Suppressor macrophage treated with lipopolysaccharide for 1 hour (primary cell): ENCODE measurements at places on chromosomes 4 and X.

- DNase-seq, result peak; percentile 7
These were observed 772 bp upstream of the WNK3 start for GRCh38 chrX:54358424-54359211.

- DNase-seq, result no peak
These were observed 7.7 kb upstream of the SLC10A6 start for GRCh38 chr4:86856896-86857295.

GRCh38 chr4:98283219-98284189 is 22.3 kb downstream of the RAP1GDS1 start:
- no peak for DNase-seq

DNA sequence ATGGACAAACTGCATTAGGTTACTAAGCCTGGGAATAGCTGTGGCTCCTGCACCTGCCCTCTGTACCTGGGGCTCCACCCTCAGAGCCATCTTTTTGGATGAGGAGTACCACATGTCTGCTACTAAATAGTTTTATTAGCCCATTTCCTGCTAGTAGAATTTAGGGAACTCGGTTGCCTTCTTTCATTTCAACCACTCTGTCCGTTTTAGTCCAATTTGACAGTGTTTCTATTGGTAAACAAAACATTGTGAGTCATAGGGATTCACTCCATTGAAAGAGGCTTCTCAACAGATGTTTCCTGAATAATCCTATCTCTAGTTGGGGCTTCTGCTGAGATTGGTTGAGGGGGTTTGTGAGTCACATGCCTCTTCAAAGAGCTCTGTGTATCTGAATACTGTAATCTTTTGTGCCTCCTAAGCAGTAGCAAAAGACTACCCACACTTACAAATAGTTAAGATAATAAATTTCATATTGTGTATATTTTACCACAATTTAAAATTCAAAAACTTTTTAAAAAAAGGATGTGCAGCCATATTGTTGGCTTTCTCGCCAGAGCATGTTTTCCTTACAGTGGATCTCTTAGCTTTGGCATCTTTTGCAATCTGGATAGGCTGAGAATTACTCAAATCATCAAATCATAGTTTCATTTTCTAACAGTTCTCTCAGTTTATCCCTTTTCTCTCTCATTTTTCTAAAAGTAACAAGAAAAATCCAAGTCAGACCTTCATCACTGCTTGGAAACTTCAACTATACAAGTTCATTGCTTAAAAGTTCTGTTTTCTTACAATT is 9.9 kb downstream of the FAM200B start:
- DNase-seq, result peak; percentile 78

DNA sequence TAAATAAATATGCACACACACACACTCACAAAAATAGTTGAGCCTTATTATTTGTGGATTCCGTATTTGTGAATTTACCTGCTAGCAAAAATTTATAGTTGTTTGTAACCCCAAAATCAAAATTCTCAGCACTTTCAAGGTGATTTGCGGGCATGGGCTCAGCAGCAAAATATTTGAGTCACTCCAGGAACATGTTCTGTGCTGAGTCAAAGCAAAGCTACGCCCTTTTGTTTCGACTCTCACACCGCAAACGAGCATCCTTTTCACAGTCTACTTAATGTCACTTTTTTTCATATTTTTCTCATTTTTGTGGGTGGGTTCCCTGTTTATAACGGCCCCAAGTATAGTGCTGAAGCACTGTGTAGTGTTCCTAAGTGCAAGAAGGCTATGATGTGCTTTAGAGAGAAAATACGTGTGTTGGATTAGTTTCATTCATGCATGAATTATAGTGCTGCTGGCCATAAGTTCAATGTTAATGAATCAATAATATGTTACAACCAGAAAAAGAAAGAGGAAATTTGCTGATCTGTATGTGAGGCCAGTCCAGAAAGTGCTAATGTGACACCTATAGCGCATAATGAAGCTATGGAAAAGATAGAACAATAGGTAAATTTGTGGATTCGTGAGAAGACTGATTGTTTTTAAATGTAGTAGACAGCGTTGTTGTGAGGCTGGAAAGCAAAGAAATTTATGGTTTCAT is 723.2 kb upstream of the AGA start:
- no peak for DNase-seq

- DNase-seq, result no peak
These were observed 576.8 kb upstream of the SMIM31 start for GRCh38 chr4:164177153-164177552.

- no peak for DNase-seq
These were observed 2.7 kb downstream of the CLRN2 start for GRCh38 chr4:17517664-17518063.

DNA sequence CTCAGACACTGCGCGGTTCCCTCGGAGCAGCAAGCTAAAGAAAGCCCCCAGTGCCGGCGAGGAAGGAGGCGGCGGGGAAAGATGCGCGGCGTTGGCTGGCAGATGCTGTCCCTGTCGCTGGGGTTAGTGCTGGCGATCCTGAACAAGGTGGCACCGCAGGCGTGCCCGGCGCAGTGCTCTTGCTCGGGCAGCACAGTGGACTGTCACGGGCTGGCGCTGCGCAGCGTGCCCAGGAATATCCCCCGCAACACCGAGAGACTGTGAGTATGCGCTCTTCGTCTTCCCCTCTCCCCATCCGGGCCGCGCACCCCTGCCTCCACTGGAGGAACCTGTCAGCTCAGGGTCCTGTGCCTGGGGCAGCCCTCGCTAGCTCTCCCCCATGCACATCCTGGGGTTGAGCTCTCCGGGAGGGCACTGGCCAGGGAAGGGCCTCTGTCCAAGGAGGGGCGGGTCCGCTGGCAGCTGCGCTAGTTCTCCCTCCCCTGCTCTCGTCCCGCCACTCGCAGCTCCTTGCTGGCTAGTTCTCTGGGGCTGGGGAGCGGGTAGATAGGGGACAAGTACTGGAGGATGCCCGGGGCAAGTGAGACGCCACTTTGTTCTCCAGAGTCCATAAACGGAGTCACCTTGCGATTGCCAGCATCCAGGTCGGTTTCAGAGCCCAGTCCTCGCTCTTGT is 2.2 kb downstream of the SLIT2 start:
- no peak for DNase-seq

GRCh38 chr4:130257271-130257670 is 1161.3 kb downstream of the C4orf33 start:
- DNase-seq, result no peak

- DNase-seq, result no peak
These were observed 27.4 kb downstream of the FRYL start for GRCh38 chr4:48752726-48753125.

DNA sequence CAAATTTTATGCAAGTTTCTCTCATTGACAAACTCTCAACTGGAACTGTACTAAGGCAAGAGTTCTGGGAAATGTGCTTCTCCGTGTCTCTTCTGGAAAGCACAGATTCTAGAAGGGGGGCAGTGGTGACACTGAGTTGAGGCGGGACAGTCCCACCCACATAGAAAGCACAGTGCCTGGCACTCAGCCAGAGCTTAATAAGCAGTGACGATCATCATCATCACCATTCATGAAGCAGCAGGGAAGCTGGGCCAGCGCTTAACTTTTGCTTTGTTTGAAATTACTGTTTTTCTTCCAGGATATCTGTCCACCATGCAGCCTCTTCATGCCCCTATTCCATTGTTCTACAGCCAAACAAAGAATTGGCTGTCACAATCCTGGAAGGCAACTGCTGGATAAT is 60.3 kb downstream of the BEND2 start:
- no peak for DNase-seq

DNA sequence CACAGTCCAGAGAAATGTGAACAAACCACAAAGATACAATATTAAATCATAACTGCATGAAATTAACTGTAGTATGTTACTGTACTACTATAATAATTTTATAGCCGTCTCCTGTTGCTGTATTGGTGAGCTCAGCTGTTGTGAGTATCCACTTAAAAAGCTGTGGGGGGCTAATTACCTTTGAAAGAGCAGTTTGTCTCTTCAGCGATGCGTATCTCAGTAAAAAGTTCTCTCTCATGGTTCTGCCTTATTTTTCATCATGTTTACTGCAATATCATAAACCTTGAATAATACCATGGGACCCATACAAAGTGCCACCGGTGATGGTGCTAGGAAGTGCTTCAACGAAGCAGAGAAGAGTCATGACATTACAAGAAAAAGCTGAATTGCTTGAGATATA is 8.4 kb upstream of the MSMO1 start:
- DNase-seq, result no peak

GRCh38 chr4:120688791-120689190 is 233.7 kb downstream of the PRDM5 start:
- no peak for DNase-seq
